ENCODE measurements at places on chromosomes 2 and 18.

DNA sequence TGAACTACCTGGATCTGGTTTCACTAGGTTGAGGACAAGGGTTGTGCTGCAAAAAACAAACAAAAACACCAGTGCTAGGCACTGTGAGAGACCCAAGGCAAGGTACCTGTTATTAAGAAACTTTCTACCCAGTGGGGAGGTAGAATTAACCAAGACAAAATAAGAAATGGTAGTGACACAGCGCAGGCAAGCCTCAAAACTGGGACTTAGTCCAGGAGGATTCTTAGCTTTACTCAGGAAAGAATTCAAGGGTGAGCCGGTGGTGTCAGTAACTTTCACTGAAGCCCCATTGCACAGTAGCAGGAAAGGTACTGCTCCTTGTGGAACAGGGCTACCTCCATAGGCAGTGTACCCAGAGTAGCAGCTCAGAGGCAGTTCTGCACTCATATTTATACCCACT is 131.6 kb downstream of the SCG2 start:
- no peak for DNase-seq

GRCh38 chr18:9082711-9083510 is 19.6 kb upstream of the NDUFV2 start:
- no peak for DNase-seq

DNA sequence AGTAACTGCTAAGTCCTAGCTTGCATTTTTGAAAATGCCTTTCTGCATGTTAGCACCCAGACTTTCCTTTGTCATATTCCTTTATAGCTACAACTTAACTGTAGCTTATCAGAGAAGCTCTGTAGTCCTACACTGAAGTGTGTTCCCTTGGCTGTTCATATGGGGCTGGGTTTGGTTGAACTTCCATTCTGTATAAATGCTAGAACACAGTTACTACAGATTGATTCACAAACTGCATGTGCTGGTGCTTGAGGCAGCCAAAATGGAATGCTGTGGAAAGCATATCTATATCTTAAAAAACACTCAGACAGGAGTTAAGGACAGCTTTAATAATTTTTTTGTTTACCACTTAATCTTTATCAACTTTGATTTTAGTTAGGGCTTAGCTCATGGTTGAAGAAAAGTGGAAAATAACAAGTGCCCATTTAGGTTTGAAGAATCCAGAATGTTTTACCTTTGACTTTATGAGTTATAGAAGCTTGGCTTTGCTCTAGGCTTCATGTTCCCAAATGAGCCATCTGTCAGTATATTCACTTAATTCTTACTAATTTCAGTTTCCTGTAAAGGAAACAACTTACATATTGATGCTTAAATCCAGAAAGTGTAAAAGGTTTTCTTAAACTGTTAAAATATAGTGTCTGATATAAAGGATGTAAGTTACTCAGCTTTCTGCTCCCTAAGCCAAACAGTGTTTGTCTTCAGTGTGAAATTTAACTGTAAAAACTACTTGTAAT is 148.9 kb downstream of the AGPS start:
- no peak for DNase-seq

- DNase-seq, result peak; percentile 15
Measured at GRCh38 chr2:169260246-169260645, 102.1 kb downstream of the LRP2 start.

- no peak for DNase-seq
Measured at GRCh38 chr2:55013936-55014335, 36.3 kb downstream of the RTN4 start.

DNA sequence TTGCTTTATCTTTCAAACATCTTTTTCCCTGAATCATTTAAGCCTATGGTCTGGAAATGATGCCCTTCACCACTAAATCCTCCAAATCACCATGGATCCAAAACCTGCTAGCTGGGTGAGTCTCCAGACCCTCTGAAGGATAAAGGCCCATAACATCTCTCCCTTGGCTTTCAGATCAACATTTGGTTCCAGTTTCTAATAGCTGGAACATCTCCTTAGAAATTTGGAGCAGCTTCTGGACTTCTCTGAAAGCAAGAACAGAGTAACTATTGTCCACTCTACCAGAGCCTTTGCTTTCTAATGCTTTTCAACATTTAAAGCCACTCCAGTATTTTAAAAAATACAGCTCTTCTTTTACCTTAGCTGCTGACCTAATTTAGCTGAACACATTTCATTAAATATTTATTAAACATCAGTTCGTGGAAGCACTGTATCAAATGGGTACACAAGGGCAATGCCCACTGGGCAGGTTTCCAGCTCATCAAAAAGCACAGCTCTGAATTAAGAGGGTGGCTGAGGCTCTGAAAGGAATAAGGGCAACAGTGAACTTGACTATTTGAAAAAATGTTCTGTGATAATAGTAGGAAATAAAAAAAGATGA is 75.3 kb downstream of the GALNT3 start:
- DNase-seq, result peak; percentile 73

GRCh38 chr18:4232656-4233055 is 222.5 kb downstream of the DLGAP1 start:
- no peak for DNase-seq

GRCh38 chr2:203732092-203732952 is 25.9 kb downstream of the CD28 start:
- no peak for DNase-seq

DNA sequence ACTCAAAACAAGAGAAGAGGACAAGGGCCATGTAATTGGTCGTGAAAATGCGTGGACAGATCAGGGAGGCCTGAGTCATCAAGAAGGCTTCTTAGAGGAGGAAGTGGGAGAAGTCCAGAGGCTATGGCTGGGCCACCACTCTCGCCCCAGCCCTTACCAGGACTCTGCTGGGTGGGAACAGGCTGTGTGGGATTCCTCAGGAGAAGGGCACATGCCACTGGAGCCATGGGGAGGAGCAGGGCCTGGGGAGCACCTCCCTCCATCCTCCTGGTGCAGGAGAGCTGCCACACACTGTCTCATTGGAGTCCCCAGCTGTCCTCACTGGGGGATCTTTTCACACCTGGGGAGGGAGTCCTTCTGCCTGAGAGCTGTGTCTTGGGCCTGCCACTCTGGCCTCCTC is 9.4 kb upstream of the RALB start:
- DNase-seq, result no peak

- no peak for DNase-seq
Measured at GRCh38 chr2:184581391-184581790, 16.9 kb upstream of the ZNF804A start.

DNA sequence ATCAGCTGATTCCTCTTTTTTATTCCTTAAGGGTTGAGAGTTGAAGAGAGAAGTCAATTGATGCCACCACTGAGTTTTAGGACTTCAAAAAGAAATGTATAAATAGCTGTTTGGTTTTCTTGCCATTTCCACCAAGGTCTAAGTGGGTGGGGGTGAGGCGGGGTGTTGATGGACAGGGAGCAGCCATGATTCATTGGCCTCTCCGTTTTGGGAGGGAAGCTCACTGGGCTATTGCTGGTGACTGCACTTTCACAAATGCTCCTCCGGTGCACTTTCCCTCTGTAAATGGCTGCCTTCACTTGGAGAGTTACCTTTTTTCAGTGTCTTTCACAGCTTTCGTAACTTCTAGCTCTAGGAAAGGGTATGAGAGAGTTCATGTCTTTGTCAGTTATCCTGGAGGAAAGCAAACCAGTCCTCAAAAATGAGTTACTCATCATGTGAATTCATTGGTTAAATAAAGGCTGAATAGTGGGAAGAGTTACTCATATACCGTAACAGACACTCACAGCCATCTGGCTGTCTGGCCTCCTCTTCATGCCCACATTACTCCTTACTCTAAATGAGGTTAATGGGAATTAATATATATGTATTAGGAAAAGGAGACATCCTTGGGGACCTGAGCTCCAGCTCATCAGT is 17.4 kb upstream of the CTAGE1 start:
- DNase-seq, result no peak
